ENCODE measurements at places on chromosomes 12 and 14.

- no peak for DNase-seq
Observed at GRCh38 chr12:124616394-124617221, 49.2 kb upstream of the NCOR2 start.

DNA sequence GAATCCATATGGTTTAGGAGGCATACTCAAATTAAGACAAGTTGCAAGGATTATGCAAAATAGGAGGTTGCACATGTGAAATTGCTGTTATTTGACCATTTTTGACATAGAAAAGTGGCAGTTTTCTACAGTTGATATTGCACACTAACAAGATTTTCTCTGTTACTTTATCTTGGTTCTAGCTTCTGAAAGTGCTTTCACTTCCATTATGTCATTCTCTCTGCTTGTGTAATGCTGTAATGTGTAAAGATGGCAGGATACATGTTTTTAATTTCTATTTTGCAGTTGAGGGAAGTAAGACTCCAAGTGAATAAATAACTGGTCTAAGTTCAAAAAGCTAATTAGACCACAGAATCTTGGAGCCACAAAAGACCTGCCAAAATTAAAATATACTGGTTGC is 60.6 kb downstream of the MYRFL start:
- DNase-seq = no peak

DNA sequence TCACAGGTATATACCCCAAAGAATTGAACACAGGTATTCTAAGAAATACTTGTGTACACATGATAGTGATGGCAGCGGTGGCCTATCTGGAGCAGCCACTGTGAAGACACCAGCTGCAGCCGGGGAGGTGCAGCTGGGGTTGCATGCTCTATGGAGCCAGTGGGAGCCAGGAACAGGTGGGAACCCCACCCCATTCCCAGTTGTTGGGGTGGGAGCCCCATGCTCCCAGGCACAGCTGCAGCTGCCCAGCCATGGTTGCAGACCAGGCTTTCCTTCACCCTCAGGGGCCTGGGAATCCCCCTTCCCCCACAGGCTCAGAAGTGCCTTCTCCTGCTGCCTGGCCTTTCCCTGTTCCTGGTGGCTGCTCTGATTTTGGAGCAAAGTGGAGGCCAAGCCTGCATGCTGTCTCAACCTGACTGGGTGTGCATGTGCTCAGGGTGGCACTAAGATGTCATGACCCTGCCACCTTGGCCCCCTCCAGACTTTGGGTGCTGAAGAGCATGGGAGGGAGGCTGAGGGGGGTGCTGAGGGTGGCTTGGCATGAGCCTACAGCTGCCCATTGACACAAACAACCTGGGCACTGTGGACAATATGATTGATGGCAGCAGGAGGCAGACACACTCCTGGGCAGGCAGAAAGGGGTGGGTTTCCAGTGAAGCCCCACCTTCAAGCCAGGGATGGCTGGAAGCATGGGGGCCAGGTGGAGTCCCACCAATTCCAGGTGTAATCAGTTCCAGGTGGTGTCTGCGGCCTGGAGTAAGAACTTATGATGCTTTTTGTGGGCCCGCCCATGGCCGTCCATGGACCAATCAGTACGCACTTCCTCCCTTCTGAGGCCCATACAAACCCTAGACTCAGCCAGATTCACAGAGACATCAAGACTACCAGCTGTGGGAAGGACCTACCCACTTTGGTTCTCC is 234.7 kb downstream of the ADGRD1 start:
- DNase-seq = no peak

- no peak for DNase-seq
Observed at GRCh38 chr12:76929499-76929898, 50.7 kb upstream of the CSRP2 start.

DNA sequence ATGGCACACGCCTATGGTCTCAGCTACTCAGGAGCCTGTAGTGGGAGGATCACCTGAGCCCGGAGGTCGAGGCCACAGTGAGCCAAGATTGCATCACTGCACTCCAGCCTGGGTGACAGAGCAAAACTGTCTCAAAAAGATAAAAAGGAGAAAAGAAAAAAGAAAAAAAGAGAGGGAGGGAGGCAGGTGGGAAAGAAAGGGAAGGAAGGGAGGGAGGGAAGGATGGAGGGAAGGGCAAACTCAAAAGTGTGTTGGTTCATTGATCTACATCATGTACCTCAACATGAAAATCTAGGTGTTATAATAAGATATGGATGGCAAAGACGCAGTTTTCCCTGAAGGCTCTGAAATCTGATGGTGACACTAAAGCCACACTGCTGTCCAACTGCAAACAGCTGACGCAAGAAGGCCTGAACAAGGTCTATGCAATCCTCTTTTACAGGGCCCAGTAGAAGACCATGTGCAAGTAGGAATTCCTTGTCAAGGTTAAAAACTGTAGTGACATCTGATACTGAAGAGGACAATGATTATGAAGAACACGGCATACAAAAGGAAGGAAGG is 143.6 kb downstream of the ITPR2 start:
- DNase-seq = no peak

- DNase-seq = no peak
Observed at GRCh38 chr14:93688820-93689219, 99.5 kb downstream of the PRIMA1 start.

DNA sequence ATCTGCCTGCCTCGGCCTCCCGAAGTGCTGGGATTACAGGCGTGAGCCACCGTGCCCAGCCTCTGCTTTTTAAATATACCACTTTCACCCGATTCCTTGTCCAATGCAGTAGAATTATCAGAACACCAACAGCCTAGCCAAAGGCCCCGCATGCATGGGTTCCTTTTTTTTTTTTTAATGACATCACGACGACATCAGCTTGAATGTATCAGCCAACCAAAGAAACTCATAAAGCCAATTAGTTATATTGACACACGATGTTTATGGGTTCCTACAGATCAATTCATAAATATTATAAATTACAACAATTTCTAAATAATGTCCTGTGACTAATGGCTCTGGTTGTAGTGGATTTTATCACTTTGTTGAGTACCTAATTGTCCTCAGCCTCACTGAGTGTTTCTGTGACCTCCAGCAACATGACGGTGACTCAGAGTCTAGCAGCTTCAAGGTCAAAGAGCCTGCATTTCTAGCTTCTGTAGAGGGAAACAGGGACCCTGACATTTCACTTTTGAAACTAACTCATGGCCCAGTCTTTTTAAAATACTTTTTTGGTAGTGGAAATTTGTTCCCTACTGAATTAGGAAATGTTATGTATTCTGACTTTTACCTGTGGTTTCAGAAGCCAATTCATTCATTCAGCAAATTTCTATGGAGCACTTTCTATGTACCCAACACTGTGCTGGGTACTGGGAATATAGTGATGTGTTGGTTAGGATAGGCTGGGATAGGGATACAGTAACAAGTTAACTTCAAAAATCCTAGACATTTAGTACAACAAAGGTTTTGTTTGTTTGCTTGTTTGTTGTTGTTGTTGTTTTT is 144.1 kb downstream of the SUDS3 start:
- DNase-seq = no peak

DNA sequence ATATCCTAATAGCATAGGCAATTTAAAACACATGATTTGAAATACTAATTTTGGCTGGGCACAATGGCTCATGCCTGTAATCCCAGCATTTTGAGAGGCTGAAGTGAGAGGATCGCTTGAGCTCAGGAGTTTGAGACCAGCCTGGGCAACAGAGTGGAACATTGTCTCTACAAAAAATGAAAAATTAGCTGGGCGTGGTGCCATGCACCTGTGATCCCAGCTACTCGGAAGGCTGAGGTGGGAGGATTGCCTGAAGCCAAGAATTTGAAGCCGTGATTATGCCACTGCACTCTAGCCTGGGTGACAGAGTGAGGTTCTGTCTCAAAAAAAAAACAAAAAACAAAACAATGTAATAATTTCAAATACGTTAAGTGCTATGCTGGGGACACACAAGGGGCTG is 83.3 kb downstream of the SSPN start:
- DNase-seq = no peak

- DNase-seq = no peak
Observed at GRCh38 chr12:64995816-64996215, 125.3 kb downstream of the WIF1 start.

- DNase-seq = no peak
Observed at GRCh38 chr14:23078692-23079116, 16.2 kb downstream of the ACIN1 start.

DNA sequence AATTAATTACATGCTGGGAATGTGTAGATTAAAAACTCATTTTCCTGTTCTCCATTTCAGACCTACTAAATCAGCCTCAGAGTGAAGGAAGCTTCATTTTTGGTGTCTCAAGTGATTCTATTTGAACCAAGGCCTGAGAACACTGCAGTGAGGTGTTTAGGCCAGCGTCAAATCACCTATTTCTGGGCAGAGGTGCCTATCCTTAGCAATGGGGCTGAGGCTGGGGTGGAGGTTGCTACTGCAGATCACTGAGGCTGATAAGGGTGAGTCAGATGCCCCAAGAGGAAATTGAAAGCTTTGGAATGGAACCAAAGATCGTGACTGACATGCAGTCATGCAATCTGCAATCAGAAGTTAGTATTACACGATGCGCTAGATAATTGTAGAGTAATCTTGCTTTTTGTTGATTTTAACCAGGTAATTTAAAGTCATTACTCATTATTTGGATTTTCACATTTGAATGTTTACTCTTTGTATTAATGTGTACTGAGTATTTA is 4.4 kb downstream of the TXNRD1 start:
- DNase-seq = no peak

DNA sequence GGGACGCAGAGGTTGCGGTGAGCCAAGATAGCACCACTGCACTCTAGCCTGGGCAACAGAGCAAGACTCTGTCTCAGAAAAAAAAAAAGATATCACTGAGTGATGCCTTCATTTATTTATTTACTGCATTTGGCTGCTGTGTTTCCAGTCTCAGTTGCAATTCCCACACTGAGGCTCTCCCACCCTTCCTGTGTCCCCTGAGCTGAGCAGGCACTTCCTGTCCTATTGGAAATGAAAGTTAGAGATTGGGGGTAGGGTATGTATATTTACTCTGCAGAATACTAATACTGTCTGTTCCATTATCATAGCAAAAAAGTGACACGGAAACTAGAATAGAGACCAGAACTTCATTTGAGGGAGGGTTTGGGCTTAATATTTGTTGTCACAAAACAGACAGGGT is 1.6 kb upstream of the RBMS2 start:
- no peak for DNase-seq

GRCh38 chr12:2615665-2616402 is 178.9 kb upstream of the FKBP4 start:
- DNase-seq = no peak

DNA sequence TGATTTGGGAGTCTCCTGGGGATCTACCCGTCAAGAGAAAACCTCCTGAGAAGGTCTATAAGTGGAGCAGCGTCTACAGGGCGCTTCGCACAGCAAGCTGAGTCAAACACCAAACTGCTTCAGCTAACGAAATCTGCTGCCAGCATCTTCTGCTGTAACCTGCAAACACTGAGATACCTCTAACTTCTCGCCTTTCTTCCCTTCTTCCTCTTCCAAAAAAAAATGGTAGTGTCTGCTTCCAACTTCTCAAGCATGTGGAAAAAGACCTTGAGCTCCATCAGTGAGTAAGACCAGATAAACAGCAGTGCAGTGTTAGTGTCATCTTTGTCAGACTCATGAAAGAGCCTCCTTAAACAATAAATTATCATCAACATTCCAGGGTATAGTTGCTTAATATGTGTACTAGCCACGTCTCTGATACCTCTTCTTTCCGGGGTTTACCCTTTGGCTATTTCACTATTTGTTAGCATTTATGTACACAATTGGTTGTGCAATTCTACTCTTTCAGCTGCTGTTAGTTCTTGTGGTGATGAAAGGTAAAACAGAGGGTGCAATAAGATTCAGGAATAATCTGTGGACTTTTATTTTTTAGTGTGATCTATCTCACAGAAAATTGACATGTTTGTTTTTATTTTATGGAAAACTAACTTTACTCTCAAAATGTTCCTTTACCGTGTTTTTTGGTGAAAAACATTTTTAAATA is 81.6 kb downstream of the LLPH start:
- DNase-seq = no peak

- no peak for DNase-seq
Observed at GRCh38 chr12:113384778-113385177, 18.9 kb downstream of the SDS start.

DNA sequence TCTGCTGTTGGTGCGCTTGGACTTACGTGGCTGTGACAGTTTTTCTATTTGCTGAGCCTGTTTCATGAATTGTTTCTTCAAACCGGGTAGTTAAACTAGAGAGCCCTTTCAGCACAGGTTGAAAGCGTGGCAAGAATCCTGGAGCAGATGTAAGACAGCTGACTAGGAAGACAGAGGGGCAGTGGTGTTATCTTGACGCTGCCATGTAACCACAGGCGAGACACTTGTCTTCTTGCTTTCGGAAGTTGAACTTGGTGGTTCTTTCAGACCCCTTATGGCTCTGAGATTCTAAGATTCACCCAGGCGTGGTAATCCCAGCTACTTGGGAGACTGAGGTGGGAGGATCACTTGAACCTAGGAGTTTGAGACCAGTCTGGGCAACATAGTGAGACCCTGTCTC is 4.3 kb downstream of the EMP1 start:
- no peak for DNase-seq

DNA sequence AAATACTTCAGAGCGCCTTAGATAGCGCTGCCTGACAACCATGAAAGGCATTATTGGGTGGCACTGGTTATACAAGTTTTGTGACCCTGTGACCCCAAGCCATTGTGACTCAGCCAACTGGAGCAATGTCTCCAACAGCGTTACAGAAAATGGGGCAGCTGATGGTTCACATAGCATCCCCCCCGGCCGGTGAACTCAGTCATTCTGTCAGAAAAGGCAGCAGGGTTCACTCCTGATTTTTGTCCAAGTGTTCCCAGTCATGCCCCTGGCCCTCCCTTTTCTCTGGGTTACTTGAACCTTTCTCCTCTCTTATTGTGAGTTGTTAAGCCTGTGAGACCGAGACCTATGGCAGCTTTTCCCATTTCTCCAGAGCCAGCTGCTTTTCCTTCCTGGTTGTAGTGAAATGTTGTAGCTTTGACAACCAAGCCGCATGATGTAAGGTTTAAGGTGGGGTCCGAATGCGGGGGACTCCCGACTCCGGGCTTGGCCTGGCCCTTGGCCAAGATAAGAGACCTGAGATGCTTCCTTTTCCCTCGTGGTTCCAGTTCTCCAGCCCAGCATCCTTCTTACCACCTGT is 22.0 kb downstream of the CD9 start:
- DNase-seq = no peak

GRCh38 chr14:93232159-93232558 is 25.1 kb downstream of the UBR7 start:
- DNase-seq = no peak

DNA sequence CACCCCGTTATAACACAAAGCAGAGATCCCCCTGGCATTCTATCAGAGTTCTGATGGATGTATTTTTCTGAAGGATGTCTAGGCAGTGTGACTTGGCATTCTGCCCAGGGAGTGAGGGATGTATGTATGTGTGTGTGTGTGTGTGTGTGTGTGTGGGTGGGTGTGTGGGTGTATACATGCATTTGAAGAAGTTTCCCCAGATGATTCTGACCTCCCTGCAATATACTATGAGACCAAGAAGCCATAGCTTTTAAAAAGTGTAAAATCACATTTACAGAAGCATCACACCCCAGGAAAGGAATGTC is 59.7 kb upstream of the NAP1L1 start:
- DNase-seq = no peak

DNA sequence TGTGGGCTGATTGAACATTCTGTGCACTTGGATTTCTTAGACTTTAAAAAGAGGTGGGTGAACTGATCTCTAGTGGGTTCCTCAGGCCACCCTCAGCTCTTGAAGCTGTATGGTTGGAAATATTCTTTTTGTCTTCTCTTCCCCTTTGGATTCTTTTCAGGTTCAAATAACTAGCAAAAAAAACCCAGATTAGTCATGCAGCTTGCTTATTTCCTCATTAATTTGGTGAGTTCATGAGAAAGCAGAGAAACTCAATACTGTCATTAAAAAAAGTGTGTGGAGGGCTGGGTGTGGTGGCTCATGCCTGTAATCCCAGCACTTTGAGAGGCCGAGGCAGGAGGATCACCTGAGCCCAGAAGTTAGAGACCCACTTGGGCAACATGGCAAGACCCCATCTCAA is 183.4 kb downstream of the ESR2 start:
- DNase-seq = no peak
